ENCODE measurements at places on chromosomes 1 and 21.

- no peak for DNase-seq
Observed at GRCh38 chr21:42587036-42587435, 66.4 kb upstream of the PDE9A start.

GRCh38 chr1:65266476-65266875 lies 42.9 kb upstream of the DNAJC6 start:
- no peak for DNase-seq

DNA sequence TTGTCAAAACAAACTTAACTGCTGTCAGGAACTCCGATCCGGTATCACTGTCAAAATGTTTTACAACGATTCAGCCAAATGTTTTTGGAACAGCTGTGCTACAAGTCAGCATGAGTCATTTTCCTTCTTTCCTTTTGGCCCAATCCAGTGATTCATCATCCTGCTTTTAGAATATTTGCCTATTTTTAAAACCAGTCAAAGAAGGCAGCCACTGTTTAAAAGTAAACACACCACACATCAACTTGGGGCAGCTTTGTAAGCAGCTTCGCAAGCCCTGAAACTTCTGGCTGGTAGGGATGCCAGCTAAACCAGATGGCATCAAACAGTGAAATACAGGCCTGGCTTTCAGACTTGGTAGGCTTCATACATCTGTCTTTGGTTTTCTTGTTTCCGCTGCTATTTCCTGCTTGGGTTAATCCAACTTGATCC lies 14.9 kb downstream of the MAP3K7CL start:
- DNase-seq, result peak; percentile 26

DNA sequence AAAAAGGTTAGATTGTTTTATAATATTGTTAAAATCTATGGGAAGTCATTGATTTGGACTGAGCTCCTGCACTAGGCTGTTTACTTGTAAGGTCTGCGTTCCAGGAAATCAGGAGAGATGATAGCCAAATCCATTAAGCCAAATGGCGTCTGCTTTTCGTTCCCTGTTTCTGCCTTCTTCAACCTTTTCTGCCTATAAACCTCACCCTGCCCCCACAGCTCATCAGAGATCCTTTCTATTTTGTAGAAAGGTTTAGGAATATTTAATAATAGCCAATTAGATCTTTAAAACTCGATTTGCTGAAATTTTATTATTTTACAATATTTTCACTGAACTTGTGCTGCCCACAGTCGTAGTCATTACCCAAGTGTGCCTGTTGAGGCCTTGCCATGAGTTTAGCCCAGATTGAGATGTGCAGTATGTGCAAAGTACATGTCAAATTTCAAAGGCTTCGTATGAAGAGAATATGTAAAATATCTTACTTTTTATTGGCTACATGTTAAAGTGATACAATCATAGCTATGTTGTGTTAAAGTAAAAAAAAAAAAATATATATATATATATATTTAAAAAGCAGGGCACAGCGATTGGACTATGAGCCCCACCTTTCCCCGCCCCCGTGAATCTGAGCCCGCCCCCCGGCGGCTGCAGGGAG lies 444 bp upstream of the IARS2 start:
- no peak for DNase-seq

DNA sequence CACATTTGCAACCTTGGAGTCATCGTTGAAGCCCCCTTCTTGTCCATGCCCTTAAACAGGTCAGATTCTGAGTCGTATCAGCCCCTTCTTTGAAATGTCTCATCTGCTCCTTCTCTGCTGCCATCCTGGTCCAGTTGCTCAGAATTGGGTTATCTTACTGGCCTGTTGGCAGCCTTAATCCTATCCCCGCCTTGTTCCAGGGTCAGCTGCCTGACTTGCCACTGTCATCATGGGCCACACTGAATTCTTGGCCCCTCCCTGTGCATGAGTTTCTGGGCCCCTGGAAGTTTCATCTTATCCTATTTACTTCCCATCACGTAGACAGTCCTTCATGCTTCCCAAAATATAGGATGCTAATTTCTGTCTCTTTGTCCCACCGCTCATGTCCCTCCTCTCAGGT lies 23.7 kb downstream of the IRF2BP2 start:
- DNase-seq, result no peak

Measured in GOT3 (cell line).